CD4-positive, alpha-beta T cell treated with Interleukin-6 for 4 hours (primary cell): ENCODE measurements at places on chromosomes 7 and 10.
A peak's percentile ranks its signal among the peaks of the same experiment; 100 is the strongest.

GRCh38 chr10:135601-136464 is 578 bp downstream of the ZMYND11 start:
- DNase-seq: peak; percentile 71

- DNase-seq: no peak
Observed at GRCh38 chr10:11505639-11506038, 105.8 kb downstream of the USP6NL start.

- no peak for DNase-seq
Observed at GRCh38 chr7:44858161-44858560, 10.3 kb upstream of the H2AZ2 start.

- DNase-seq: no peak
Observed at GRCh38 chr7:17444673-17445072, 146.2 kb downstream of the AHR start.

DNA sequence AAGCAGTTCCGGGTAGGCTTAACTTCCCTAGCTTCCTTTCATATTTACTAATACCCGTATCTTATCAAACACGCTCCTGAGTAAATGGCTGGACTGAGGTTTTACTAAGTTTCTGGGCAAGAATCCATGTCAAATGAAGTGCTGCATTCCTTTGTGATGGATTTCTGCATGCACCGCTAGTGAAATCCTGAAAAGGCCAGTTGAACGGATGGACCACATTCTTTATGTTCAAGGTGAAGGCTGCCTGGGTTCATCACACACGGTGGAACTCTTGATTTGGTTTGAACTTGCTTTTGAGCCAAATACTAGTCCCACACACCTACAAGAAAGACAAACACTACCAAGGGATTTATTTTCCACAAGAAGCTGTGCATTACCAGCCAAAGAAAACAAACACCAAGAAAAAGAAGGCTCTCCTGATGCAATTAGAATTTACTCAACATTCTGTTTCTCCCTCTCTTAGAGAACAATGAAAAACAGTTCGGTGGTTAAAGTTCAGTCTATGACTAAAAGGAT is 255.0 kb upstream of the SEMA3C start:
- DNase-seq: no peak

DNA sequence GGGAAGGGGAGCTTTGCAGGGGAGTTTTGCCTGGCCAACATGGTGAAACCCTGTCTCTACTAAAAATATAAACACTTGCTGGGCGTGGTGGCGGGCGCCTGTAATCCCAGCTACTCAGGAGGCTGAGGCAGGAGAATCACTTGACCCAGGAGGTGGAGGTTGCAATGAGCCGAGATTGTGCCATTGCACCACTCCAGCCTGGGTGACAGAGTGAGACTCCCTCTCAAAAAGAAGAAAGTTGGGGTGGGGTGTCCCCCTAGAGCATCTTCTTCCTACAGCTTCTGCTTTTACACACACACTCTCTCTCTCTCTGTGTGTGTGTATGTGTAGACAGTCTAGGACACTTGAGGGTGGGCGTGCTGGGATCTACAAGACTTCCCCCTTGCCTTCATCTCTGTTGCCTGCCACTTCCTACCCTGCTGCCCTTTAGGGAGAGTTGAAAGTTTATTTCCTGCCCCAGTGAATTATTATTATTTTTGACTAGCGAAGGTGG is 21.7 kb downstream of the PLAU start:
- no peak for DNase-seq

GRCh38 chr10:125911990-125912389 is 15.6 kb downstream of the FANK1 start:
- no peak for DNase-seq

GRCh38 chr7:130910949-130911944 is 177.2 kb upstream of the KLF14 start:
- DNase-seq: no peak

GRCh38 chr7:22697876-22698606 is 29.0 kb upstream of the IL6 start:
- DNase-seq: no peak

DNA sequence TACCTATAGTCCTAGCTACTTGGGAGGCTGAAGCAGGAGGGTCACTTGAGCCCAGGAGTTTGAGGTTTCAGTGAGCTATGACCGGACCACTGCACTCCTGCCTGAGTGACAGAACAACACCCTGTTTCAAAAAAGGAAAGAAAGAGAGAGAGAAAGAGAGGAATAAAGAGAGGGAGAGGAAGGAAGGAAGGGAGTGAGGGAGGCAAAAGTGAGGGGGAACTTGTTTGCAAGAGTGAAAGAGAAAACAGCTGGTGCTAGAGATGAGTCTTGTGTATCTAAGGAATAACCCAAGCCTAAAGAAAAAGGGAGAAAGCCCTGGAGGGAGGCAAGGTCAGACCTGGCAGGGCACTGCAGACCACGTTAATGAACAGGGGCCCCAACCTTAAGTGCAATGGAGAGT is 4.8 kb upstream of the NT5C2 start:
- no peak for DNase-seq

DNA sequence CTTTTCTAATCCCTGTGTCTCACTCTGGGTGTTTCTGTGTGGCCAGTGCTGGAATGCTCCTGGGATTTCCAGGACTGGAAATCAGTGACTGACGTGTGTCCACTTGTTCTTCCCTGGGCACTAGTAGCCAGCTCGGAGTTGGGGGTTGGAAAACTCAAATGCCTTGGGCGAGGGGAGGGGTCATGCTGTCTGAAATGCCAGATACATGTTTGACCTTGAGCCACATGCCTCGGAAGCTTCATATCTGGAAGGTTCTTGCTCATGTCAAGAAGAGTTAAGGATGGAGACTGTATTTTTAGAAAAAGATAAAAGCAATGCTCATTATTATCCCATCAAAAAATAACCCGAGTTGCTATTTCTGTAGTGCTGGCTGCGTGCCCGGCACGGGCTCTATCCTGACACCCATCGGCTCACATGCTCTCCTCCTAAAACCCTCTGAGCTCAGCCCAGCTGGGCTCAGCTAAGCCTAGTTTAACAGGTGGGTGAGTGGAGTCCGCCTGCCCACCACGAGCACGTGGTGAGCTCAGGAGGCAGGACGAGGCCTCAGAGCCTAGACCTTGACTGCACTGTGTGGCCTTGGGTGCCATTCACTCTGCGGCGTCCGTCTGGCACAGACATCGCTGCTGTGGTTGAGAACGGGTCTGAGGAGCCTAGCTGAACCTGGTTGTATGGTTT is 6.4 kb downstream of the DPYSL4 start:
- DNase-seq: no peak

GRCh38 chr7:461453-462172 is 58.0 kb downstream of the PDGFA start:
- DNase-seq: no peak

- no peak for DNase-seq
Observed at GRCh38 chr10:124997771-124998623, 56.1 kb downstream of the ZRANB1 start.

GRCh38 chr7:93018716-93019115 is 99.1 kb downstream of the SAMD9 start:
- DNase-seq: no peak

- no peak for DNase-seq
Observed at GRCh38 chr10:102451105-102451969, at the start of gene C10orf95. Gene C10orf95, minus strand, starts transcription at chr10:102451543. Its CDS starts 450 bp downstream, at chr10:102451093.

DNA sequence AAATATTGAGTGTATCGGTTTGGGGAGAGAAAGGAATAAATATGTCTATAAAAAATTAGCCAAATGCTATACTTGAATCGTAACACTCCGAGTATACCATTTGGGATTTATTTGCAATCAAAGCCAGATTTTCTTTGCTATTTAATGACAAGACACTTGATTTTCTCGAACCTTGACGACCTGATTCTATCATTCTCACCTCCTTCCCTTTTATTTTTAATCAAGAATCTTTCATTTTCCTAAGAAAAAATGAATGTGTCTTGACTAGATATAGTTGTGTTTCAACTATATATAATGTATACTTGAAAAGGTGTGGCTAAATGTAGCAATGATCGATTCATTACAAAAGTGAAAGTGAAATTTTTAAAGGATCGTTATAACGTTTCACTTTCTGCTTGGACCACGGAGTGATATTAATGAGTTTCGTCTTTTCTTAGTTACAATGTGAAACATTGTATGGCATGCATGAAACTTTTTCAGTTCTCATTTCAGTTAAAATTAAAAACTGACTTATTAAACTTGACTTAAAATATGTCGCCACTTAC is 562 bp downstream of the NUB1 start:
- DNase-seq: no peak
